ENCODE measurements at places on chromosomes 11 and 22.

DNA sequence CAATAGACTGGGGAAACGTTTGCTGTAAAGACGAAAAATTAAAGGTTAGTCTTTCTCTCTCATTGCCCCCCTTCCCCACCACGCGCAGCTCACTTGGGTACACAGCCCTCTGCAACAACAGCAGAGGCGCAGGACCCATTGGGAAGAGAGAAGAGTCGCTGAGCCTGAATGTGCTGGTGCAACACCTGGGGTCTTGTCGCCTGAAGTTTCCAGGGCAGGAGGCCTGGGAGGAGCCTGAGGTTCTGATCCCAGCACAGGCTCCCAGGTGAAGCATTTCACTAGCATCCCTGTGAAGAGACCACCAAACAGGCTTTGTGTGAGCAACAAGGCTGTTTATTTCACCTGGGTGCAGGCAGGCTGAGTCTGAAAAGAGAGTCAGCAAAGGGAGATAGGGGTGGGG is 116.2 kb upstream of the NTM start:
- no peak for DNase-seq

- DNase-seq: peak; percentile 19
Observed at GRCh38 chr11:125224391-125225021, 60.0 kb downstream of the PKNOX2 start.

DNA sequence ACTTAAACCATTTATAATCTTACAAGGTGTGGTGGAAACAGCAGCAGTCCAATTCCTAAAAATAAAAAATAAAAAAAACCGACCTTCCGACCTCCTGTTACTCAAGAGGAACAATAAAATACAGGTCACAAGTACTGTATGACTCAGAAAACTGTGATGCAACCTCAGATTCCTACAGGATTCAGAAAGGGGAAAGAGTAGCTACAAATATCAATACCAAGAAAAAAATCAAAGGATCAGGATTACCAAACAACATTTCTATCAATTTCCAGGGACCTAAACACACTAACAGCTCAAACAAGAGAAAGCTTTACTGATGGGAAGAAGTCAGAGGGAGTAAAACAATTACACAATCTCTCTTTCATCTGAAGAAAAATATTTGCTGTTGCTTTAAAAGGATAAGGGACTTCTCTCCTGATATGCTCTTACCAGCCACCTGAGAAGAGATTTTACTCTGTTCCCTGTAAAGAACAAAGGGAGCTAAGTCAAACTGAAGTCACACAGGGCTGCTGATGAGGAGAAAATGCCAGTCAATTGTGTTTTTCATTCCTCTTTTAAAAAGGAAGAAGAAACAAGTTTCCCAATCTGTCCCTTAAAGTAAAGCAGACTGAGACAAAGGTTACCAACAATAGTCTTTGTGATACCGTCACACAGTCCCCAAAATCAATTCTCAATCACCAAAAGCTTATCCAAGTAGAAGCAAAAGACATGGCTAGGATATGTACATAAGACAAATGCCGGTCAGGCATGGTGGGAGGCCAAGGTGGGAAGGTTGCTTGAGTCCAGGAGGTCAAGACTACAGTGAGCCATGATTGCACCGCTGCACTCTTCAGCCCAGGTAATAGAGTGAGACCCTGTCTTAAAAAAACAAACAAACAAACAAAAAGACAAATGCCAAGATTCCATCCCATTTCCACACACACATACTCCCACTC is 39.3 kb downstream of the AMBRA1 start:
- peak; percentile 15 for DNase-seq

GRCh38 chr22:50506611-50507420 is 686 bp downstream of the LMF2 start:
- DNase-seq: no peak

DNA sequence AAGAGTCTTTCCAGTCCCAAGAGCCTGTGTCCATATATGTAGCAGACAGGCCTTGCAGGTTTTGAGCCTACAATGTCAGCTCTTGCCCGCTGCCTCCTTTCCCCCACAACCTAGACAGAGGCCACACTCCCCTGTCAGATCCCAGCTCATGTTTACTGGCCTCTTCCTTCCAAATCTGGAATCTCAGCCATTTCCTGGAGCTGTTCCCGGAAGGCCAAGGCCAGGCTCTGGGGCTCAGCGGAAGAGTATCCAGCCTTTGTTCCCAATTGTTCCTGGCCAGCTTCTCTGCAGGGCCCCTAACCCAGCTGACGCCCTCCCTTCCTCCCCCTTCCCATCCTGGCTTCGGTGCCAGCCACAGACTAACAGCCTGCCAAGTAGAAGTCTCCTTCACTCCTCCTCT is 1.0 kb upstream of the ROBO4 start:
- no peak for DNase-seq

DNA sequence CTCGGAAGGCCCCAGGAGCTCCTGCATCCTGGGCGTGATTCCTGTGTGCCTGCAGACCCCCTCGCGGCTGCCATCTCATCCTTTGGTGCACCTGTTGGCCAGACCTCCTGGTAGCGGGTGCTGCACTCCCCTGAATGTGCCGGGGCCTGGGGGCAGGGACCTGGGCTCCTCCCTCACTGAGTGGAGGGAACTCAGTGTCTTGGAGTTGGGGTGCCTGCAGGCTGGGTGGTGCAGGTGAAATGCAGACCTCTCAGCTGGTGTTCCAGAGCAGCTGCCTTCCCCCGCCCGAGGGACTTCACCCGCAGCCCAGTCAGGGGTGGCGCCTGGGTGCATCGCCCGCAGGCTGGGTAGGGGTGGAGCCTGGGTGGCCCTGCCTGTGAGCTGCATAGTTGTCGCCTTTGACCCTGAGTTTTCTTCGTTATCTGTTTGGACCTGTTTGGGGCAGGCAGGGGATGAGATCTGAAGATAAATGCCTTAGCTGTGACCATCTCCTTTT is 31.4 kb downstream of the LRP5 start:
- DNase-seq: no peak

DNA sequence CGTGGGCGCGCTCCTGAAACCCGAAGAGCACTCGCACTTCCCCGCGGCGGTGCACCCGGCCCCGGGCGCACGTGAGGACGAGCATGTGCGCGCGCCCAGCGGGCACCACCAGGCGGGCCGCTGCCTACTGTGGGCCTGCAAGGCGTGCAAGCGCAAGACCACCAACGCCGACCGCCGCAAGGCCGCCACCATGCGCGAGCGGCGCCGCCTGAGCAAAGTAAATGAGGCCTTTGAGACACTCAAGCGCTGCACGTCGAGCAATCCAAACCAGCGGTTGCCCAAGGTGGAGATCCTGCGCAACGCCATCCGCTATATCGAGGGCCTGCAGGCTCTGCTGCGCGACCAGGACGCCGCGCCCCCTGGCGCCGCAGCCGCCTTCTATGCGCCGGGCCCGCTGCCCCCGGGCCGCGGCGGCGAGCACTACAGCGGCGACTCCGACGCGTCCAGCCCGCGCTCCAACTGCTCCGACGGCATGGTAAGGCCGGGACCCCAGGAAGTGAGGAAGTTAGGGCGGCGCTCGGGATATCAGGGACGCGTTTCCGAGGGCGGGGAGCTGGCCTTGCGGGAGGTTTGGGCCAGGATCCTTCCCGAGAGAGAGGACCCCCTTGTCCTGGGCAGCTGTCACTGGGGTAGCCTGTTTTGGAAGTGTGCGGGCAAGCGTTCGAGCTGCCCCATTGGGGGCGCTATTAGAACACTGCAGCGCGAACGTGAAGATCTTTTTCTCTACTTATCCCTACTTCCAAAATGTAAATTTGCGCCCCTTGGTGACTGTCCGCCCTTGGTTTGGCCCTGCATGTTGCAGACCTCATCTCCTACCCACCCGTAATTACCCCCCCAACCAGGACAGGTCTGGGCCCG is 796 bp downstream of the MYOD1 start:
- DNase-seq: peak; percentile 60

- DNase-seq: no peak
Observed at GRCh38 chr11:95296165-95296564, 65.2 kb upstream of the SESN3 start.

- no peak for DNase-seq
Observed at GRCh38 chr22:21457023-21457787, 10.0 kb upstream of the TMEM191C start.

GRCh38 chr22:20429254-20430100 is 8.1 kb downstream of the SCARF2 start:
- peak; percentile 87 for DNase-seq

GRCh38 chr11:97703851-97704250 is 1314.0 kb downstream of the JRKL start:
- no peak for DNase-seq

GRCh38 chr11:28759311-28759710 is 651.1 kb downstream of the METTL15 start:
- no peak for DNase-seq

GRCh38 chr22:36177160-36177559 is 16.6 kb upstream of the APOL3 start:
- DNase-seq: no peak

DNA sequence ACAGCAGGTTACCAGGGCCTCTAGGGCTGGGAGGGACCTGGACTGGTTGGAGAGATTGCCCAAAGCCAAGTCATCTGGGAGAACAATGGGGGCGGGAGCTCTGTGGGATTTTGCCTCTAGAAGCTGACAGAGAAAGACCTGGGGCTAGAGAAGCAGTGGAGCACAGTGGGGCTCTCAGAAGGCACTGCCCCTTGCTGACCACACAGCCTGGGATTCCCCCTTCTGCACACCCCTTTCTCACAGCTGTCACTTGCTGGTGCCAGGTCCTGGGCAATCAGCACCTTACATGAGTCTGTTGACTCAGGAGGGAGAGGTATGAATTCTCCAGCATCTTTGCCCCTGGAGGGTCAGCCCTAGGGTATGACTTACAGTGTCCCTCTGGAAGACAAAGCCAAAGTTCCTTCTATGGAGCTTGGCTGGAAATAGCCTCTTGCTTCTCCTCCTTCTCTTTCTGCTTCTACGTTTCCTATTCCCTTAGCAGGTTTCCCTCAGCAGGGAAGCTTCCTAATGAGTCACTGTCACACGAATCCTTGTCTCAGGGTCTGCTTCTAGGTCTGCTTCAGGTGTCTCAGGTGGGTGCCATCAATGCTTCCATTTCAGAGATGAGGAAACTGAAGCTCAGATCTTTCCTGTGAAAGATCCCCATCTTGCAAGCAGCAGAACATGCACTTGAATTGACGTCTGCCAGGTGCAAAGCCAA is 27.0 kb downstream of the GDPD5 start:
- no peak for DNase-seq

GRCh38 chr11:62487738-62488551 is 58.7 kb downstream of the AHNAK start:
- no peak for DNase-seq

GRCh38 chr11:72752088-72752914 is at the start of gene ARAP1:
ARAP1 (minus strand) TSS chr11:72752408; CDS start chr11:72727128, 25,280 bp downstream.
- DNase-seq: peak; percentile 91

- DNase-seq: no peak
Observed at GRCh38 chr11:40315122-40315521, 1144.3 kb downstream of the LRRC4C start.

- DNase-seq: peak; percentile 48
Observed at GRCh38 chr11:85826116-85826855, 15.3 kb upstream of the SYTL2 start.

GRCh38 chr22:50530877-50531545 is 1.2 kb upstream of the TYMP start:
- peak; percentile 95 for DNase-seq

- no peak for DNase-seq
Observed at GRCh38 chr22:33227791-33228190, 169.6 kb upstream of the SYN3 start.

GRCh38 chr11:128910576-128910975 is 19.4 kb downstream of the KCNJ5 start:
- DNase-seq: no peak

DNA sequence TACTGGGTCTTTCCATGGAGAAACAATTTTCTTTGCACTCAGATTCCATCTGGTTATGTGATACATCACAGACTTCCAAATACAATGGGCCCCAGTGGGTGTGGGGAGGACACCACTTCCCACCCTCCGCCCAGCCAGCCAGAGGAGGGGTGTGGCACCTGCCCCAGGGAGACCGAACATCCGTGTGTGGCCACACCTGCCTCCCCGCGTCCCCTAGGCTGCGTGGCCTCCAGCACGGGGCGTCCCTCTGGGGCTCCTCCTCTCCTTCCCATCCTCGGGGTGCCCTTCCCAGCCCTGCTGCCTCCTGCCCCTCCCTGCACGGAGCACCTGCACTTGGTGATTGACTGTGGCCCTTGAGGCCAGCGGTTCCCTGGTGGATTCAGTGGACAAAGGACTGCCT is 49.1 kb downstream of the CERK start:
- DNase-seq: no peak

- no peak for DNase-seq
Observed at GRCh38 chr11:134398079-134398444, 14.0 kb downstream of the B3GAT1 start.

DNA sequence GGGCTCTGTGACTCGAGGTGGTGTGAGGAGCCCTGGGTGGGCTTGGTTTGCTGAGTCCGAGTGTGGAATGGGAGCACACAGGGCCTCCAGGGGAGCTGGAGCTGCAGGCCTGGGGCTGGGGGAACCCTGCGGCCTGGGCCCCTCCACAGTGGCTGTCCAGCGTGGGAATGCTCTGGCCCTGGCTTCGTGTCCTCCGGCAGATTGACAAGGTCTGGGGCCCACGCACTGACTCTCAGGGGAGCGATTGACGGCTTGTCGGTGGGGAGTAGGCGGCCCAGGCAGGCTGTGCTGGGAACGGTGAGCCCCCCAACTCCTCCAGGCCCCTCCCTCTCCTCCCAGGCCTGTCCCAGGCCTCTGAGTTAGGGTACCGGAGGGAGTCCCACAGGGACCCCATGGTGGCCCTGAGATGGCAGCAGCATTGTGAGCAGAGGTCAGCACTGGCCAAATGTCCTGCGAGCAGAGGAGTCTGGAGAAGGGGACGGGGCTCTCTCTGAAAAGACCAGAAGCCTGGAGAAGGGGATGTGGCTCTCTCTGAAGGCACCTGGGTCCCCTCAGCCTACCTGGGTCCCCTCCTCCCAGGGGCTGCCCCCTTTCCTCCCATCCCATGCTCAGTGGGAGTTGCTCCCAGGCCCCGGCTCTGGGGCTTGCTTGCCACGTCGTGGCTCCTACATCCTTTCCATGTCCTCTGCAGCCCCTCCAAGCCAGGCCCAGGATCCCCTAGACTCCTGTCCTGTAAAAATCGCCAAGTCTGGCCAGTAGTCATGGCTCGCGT is 23.8 kb upstream of the MYEOV start:
- no peak for DNase-seq

DNA sequence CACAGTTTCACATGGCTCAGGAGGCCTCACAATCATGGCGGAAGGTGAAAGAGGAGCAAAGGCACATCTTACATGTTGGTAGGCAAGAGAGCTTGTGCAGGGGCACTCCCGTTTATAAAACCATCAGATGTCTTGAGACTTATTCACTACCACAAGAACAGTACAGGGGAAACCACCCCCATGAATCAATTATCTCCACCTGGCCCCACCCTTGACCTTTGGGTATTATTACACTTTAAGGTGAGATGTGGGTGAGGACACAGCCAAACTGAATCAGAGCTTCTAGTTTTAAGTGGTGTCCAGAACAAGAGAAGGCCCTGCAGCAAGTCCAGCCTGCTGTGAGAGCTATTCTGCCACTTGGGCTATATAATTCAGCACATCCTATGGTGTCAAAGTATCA is 493.7 kb downstream of the ETS1 start:
- DNase-seq: no peak

DNA sequence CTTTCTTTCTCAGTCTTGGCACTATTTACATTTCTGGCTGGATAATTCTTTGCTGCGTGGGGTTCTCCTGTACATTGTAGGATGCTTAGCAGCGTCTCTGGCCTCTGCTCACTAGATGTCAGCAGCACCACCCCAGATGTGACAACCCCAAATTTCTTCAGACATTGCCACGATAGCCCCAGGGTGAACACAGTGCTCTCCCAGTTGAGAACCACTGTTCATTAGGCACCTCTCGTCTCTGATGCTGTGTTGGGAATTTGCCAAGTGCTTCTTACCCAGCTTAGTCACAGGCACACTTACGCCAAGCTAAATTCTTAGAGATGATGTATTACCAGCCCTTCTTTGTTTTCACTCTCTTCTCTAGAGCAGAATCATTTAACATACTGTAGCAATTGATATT is 9.4 kb downstream of the TRIM6 start:
- DNase-seq: no peak
